ENCODE measurements at places on chromosomes 11 and 22. TPM values are rescaled to one million over a fixed set of nuclear protein-coding genes. Genes with fewer than 3 reads are reported as not detected.

FXYD6 gene
- total RNA-seq: 1.3 TPM

NDUFS3 gene
- total RNA-seq: 97.8 TPM

GRCh38 chr22:37428649-37429586 is 1.6 kb upstream of the ELFN2 start:
- DNase-seq: peak; percentile 79

DNA sequence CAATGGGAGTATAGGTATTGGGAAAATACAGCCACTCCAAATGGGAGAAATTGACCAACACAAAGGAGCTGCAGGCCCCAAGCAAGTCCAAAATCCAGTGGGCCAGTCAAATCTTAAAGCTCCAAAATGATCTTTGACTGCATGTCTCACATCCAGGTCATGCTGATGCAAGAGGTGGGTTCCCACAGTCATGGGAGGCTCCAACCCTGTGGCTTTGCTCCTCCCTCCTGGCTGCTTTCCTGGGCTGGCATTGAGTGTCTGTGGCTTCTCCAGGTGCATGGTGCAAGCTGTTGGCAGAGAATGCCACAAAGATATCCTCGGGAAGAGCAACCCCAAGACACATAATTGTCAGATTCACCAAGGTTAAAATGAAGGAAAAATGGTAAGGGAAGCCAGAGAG is 80.8 kb downstream of the IGLL5 start:
- DNase-seq: no peak

GRCh38 chr22:50114221-50115021 is 24.6 kb downstream of the MOV10L1 start:
- DNase-seq: no peak

Data from hematopoietic multipotent progenitor cell (in vitro differentiated cells).